ENCODE measurements at places on chromosomes 1 and 21.

- DNase-seq = no peak
Measured at GRCh38 chr1:210981490-210981889, 152.5 kb downstream of the KCNH1 start.

DNA sequence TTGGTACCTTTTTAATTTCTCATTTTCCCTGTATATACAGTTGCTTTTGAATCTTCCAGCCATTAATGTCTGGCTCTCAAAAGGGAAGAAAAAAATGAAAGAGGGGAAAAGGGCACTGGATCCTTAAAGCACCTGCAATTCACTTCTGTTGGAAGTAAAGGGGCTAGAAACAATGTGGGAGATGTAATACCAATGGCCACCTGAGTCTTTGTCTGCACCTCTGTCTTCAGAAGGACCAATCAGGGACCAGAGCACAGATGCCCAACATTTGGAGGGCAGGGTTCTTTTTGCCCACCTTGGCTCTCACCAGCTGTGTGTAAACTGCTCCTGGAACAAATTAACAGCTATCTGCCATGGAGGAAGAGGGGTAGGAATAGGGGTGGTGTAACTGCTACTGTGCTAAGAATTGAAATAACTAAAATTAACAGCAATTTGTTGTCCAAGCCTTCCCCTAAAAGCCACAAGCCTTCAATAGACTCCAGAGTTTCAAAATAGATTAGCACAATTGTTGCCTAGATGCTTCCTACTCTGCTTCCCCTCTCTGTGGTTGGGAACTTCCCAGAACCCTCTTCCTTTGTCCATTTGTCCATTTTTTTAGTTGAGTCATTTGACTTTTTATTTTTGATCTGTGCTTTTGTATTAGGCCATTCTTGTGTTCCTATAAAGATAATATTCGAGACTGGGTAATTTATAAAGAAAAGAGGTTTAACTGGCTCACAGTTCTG lies 11.5 kb upstream of the LRRC8B start:
- DNase-seq = no peak

- no peak for DNase-seq
Measured at GRCh38 chr1:77668924-77669449, 13.5 kb downstream of the ZZZ3 start.

- DNase-seq = no peak
Measured at GRCh38 chr1:46582972-46583371, 21.1 kb downstream of the MKNK1 start.

GRCh38 chr1:107056426-107057196 lies at the start of gene PRMT6:
PRMT6 (plus strand) TSS chr1:107056674; CDS start chr1:107056716, 42 bp downstream.
- peak; percentile 15 for DNase-seq

DNA sequence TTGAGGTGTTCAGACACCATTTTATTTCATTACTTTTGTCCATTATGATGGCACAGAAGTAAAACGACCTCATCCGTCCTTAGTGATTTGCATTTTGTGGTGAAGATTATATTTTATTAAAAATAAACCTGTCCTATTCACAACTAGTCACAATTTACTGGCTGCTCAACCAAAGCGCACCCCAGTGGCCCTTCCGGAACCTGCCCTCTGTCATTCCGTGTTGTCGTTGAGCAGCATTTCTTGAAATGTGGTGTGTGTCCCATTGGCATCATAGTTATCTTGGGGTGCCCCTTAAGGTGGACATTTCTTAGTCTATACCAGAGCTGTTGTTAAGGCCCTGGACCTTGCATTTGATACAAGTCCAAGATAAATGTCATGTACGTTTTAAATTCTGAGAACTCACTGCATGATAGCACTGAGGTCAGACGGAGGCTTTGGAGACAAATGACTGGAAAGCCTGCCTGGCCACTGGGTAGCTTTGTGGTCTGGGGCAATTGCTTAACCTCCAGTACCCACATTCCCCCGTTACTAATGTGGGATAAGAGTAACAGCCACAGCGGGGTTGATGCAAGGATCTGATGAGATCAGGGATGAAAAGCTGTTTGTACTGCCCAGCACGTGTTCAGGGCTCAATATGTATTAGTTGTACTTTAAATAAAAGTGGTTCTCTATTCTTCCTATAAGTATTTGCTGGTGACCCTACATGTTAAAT lies 36.2 kb downstream of the BACH1 start:
- DNase-seq = no peak

- no peak for DNase-seq
Measured at GRCh38 chr1:148317288-148317985, 165.4 kb upstream of the NBPF11 start.

GRCh38 chr21:34086887-34087306 lies 13.5 kb downstream of the MRPS6 start:
- DNase-seq = no peak

DNA sequence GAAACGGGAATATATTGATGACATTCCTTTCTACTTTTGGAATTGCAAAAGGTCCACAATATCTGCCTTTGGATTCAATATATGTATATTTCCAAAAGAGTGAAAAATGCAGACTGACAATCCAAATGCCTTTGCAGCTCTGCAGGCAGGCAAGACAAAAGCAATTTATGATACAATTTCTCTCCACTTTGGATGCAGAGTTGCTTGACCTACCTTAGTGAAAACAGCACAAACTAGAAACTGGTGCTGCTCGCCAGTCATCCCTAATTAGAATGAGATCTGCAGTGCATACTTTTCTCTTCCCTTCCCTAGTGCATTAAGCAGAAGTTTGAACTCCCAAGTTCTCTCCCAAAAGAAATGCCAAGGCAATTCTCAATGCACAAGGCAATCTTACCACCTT lies 56.8 kb downstream of the KIAA0319L start:
- DNase-seq = no peak

DNA sequence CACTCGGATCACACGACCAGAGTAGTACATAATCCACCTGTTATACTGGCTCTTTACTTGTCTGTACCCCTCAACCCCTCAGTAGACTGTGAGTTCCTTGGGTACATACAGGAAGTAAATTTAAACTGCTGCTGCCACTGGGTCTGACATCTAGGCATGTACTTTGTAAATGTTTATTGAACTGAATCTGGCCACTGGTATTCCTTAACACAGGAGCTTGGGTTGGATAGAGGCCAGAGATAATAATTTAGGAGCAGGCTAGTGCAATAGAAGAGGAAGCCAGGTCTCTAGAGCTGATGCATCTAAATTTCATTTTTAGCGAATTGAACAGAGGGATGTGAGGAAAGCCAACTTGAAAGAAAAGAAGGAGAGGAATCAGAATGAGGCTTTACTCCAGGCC lies 12.4 kb downstream of the TTC4 start:
- no peak for DNase-seq

DNA sequence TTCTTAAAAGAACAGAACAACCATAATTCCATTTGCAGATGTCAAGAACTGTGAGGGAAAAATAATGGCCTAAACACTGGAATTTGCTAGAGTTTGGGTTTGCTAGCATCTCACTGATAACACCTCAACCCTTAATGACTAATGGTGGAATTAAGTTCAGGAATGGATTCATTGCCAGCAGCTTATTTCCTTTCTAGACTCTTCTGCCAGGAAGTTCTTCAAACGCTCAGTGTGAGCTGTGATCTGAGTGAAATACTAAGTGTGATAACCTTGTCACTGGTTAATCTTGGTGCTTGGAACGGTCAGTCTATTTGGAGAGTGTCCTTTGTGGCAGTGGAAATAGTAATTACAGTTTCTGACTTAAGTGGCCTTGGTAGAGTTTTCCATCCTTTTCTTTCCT lies 21.6 kb upstream of the PLEKHM2 start:
- no peak for DNase-seq

All from NCI-H187 treated with DMSO at 0.1 percent for 48 hours (cell line).